ENCODE measurements at places on chromosomes 4 and X. TPM values are rescaled to one million over a fixed set of nuclear protein-coding genes. Genes with fewer than 3 reads are reported as not detected.

MAGEB2 gene
- total RNA-seq = not detected

HTN3 gene
- not detected for total RNA-seq

IL2RG gene
- not detected for total RNA-seq

DCAF4L1 gene
- total RNA-seq = 0.09 TPM

NMU gene
- total RNA-seq = not detected

LONRF3 gene
- total RNA-seq = 0.28 TPM

TMPRSS11A gene
- not detected for total RNA-seq

KCNE5 gene
- total RNA-seq = 0.74 TPM

GSX2 gene
- not detected for total RNA-seq

COL4A6 gene
- total RNA-seq = 4.2 TPM

USP46 gene
- total RNA-seq = 19.8 TPM

NR3C2 gene
- 1.00 TPM for total RNA-seq

CT45A5 gene
- not detected for total RNA-seq

KLKB1 gene
- total RNA-seq = not detected

ATP5ME gene
- 298 TPM for total RNA-seq

GAGE12E gene
- not detected for total RNA-seq

UGT2B17 gene
- total RNA-seq = not detected

VBP1 gene
- total RNA-seq = 47.6 TPM

TGIF2LX gene
- total RNA-seq = not detected

CXCL3 gene
- total RNA-seq = 18.5 TPM

PIGA gene
- total RNA-seq = 8.5 TPM

SCRG1 gene
- 0.85 TPM for total RNA-seq

HHIP gene
- 0.43 TPM for total RNA-seq

PHEX gene
- 0.46 TPM for total RNA-seq

MSANTD1 gene
- 0.74 TPM for total RNA-seq

FAM9C gene
- under 0.01 TPM for total RNA-seq

SMPX gene
- not detected for total RNA-seq

RRH gene
- total RNA-seq = 0.09 TPM

NDST4 gene
- total RNA-seq = not detected

UGT2A1 gene
- total RNA-seq = not detected

UCP1 gene
- not detected for total RNA-seq

PAPSS1 gene
- 41.3 TPM for total RNA-seq

USP51 gene
- total RNA-seq = 1.9 TPM

SPATA18 gene
- total RNA-seq = 13.9 TPM

PRRG3 gene
- not detected for total RNA-seq

SPANXB1 gene
- total RNA-seq = not detected

CPZ gene
- 14.5 TPM for total RNA-seq

CT83 gene
- not detected for total RNA-seq

NXF2 gene
- not detected for total RNA-seq

NALF2 gene
- total RNA-seq = not detected

PSAPL1 gene
- not detected for total RNA-seq

CCNQ gene
- 40.0 TPM for total RNA-seq

SPATA4 gene
- total RNA-seq = 0.28 TPM

All from smooth muscle cell of bladder (primary cell).